ENCODE measurements at places on chromosomes 3 and 15.

DNA sequence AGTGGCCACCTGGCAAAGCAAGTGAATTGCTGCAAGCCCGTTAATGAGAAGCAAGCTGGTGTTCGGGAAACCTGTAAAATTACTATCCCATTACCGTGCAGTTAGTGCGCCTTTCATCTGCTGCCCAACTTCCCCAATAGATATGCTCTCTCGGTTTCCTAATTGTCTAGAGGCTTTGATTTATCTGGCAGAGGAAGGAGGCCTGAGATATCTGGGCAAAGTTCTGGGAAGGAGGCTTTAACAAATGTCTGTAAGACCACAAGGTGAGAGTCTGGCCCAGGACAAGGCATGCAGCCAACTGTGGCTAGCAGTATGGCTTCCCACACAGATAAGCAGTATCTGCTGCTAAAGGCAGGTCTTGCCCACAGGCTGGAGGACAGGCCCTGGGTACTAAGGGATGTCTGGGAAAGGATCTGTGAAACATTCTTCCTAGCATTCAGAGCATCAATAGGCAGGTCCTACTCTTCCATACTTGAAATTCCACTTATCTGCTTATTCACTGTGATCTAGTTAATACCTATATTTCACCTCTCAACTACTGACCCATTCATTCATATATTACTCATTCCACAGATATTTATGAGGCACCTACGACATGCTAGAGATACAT lies 130.0 kb upstream of the SLC2A2 start:
- DNase-seq = no peak

DNA sequence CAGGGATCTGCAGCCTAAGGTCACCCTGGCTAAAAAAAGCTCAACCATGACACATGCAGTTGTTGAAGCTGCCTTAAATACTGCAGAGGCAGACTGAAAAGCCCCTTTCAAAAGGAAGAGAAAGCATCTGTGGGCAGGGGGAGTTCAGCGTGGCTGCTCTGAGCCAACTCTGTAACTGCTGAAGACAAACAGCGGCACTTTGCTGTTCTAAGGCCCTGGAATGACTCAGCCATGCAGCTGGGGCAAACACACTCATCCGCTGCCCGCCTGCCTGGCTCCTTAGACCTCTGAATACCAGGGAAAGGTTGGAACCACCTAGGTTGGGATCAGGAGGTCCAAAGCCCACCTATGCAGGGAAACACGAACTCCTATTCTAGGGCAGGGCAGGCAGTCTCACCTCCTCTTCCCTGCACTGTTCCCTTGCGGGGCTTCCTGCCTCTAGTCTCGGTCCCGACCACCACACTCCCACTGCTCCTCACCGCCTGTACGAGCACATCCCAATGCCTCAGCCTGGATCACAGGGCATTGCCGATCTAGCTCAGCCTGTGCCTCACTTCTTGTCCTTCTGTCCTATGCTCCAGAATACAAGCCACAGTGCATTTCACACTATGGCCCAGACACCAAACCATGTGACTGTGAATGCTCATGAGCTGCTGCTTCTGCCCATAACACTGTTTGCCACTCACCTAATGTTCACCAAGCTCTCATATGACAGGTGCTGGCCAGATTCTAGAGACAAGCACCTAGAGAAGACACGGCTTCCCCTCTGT lies 6.6 kb upstream of the MUSTN1 start:
- DNase-seq = no peak

DNA sequence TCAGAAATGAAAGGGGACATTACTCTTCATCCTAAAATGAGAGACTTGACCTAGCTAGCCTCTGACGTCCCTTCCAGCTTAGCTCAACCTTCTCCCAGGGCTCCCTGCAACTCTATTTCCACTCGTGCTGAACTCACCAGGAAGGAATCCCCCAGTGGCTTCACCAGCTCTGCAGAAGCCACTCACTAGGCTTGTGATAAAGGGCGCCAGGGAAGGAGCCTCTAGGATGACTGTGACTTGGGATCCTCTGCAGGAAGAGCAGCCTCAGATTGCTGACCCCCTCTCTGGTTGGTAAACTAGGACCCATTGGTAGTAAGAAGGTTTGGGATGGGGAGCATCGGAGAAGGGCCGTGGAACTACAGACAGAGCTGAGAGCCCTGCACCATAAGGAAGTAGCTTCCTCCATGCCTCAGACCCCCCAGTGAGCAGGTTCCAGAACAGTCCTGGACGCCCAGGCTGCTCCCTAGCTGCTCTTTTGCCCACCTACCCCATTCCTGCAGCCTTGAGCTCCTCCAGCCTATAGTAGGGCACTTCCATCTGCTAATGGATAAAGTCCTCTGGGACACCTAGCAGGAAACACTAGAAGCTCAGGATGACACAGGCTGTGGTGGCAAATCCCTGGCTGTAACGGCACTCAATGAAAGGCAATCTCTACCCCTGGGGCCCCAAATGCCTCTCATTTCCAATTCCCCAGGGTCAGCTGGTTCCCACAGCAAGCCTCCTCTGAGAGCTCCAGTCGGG lies 26.0 kb downstream of the PLA2G4F start:
- no peak for DNase-seq

DNA sequence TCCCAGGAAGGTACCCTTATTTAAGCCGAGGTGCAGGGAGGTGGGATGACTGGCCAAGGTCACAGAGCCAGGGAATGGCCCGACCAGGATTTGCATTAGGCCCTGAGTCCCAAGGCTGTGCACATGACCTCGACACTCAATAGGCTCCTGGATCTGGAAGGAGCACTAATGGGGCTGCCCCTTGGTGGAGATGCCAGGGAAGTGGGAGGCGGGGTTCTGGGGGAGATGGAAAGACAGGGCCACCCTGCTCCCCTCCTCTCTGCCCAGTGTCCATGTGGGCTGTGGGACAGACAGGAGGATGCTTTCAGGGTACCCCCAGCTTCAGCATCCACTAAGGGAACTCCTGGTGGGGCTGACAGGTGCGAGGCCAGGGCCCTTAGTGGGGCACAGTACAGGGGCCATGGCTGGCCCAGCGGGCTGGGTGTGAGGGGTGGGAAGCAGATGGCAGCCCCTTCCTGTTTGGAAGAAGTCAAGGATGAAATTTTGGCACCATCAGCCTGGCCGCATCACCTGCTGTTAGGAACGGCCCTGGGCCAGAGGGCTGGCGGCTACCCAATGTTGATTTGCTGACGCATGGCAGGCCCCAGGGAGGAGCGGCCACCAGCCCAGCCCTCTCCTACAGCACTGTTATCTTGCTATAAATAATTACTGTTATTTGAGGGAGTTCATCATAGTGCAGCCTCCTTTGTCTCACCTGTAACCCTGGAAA lies 37.3 kb downstream of the ATP2B2 start:
- DNase-seq = no peak

DNA sequence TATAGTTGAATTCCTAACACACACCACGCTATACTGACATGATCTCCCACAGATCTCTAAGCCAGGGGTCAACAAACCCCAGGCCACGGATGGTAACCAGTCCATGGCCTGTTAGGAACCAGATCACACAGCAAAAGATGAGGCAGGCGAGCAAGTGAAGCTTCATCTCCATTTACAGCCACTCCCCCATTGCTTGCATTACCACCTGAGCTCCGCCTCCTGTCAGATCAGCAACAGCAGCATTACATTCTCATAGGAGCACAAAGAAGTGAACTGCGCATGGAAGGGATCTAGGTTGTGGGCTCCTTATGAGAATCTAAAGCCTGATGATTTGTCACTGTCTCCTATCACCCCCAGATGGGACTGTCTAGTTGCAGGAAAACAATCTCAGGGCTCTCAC lies 2.7 kb downstream of the PDCD7 start:
- DNase-seq = no peak

DNA sequence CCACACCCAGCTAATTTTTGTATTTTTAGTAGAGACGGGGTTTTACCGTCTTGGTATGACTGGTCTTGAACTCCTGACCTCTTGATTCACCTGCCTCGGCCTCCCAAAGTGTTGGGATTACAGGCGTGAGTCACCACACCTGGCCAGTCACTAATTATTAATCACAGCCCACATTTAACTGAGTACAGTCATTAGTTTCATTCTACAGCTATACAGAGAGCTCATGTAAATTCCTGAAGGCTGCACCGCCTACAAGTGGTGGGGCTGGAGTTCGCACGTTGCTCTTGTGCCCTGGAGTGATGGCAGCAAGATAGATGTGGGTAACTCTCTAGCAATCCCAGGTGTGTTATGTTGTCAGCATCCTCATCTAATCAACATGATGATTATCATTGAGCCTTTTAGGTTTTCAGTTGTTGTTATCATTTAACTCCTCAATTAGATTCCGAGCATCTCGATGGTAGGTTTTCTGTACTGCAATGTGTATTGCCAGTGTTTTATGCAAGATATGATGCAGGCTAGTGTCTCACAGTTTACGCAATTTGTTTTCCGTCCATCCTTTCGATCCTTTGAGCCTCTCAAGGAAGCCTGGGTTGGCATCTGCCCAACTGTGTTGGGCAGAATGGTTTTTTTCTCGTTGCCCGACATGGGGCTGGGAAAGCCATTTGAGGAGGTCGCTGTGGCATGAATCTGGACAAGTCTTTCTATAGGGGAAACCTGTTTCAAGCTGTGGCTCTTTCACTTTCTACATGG lies 216.3 kb downstream of the LPP start:
- no peak for DNase-seq
